NCI-H524 treated with DMSO at 0.1 percent for 48 hours (cell line): ENCODE measurements at places on chromosomes 2 and 18.

GRCh38 chr2:168780669-168781071, 21.8 kb upstream of the NOSTRIN start:
- no peak for DNase-seq

DNA sequence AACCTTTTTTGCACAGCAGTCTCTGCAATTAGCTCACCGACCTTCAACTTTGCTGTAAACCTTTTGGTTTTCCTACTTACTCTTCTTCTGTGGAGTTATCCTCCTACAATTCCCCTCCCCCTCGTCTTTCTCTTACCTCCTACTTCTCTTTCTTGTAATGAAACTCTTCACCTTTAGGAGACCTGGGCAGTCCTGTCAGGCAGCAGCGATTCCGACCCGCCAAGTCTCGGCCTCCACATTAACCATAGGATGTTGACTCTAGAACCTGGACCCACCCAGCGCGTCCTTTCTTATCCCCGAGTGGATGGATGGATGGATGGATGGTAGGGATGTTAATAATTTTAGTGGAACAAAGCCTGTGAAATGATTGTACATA, 8.3 kb downstream of the TBR1 start:
- DNase-seq, result no peak

DNA sequence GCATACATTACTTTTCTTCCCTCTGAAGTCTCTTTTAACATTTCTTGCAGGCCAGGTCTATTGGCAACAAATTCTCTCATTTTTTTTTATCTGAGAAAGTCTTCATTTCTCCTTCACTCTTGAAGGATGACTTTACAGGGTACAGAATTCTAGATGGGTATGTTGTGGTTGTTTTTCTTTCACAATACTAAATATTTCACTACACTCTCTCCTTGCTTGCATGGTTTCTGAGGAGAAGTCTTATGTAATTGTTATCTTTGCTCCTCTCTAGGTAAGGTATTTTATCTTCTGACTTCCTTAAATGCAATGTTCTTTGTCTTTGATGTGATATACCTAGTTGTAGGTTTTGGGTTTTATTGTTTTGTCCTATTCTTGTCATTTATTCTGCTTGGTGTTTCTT, 371.1 kb downstream of the FIGN start:
- no peak for DNase-seq

DNA sequence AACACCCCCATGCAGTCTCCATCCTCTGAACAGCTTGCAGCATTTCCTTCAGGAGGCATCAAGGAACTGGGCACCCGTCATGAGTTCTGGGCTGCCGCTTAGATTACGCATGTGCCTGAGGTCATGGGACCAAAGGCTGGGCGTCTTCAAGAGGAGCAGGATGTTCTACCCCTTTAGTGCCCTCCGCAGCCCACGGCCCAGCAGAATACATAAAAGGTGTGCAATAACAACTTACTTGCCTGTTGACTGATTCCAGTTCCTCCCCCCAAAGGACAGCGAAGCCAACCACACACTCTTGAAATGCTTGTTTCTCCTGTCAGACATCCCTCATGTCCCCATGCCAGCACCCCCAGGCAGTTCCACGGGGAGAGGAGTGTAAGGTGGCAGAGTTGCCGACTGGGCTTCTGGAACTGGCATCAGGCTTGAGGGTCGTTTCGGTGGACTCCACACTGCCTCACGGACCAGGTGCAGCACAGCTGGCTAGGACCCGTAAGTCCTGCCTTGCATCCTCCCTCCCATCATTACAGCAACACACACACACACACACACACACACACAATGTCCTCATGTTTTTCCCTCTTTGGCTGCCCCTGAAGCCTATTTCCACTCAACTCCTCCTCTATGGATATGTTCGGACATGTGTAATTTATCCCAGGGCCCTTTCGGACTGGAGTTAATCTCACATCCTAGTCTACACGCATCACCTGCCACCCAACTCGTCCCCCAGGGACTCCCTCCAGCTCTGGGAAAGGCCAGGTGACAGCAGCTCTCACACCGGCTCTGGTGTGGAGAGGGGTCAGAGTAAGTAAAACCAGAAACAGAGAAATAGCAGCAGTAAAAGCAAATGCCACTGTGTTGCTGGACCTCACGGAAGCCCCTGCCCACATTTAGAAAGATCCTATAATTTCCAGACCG, 200.7 kb downstream of the BCL11A start:
- no peak for DNase-seq

GRCh38 chr2:239639421-239640185, 238.8 kb upstream of the HDAC4 start:
- no peak for DNase-seq

DNA sequence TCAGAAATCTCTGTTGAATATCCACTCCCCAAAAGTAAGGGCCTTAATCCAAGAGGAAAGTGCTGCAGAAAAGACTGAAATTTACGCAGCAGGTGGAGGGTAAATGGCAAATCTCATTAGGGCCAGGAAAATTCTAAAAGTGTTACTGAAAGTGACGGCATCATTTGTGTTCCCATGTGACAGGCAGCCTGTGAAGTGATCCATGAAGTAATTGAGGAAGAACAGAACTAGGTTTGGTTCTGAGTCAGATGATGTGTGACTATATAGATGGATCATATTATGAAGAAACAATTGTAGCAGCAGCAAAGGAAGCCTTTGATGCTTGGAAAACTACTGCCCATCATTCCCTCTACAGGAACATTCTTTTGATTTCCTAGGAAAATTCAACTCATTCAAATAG, 401.2 kb downstream of the TGIF1 start:
- no peak for DNase-seq

- no peak for DNase-seq
Measured at GRCh38 chr2:54867457-54867856, 144.0 kb downstream of the EML6 start.

DNA sequence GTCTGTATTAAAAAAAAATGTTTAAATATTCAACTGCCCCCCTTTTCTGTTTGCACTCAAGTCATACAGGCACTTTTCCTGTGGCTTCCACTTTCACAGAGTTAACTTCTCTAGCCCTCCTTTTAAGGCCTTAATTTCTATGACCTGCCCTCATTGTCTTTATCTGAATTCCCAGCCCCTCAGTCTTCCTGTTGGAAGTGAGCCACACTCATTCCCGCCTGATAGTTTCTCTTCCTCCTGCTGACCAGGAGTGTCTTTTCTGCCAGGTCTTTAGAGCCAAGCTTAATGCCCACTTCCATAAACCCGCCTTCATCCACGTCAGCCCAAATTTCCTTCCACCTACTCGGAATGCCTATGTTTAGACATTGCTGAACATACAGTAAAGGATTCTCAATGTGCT, 10.5 kb downstream of the COPS8 start:
- DNase-seq, result no peak

- no peak for DNase-seq
Measured at GRCh38 chr18:67331857-67332256, 184.7 kb downstream of the DSEL start.

- no peak for DNase-seq
Measured at GRCh38 chr2:111209045-111209514, 88.4 kb downstream of the BCL2L11 start.

DNA sequence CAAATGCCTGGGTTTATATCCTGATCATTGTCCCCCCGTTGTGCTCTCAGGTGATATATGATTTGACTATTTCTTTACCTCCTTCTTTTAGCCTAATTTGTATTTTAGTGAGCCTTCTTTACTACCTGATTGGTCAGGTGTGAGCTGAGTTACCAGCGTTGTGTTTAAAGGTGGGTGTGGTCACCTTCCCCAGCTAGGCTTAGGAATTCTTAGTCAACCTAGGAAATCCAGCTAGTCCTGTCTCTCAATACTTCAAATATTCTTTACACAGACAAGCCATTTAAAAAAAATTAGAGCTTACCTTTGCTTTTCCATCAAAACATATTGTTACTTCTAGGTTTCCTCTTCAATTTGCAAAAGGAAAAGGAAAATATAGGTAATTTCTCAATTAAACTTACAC, 30.2 kb downstream of the KYNU start:
- DNase-seq, result no peak
